ENCODE measurements at places on chromosomes 3 and 15.

DNA sequence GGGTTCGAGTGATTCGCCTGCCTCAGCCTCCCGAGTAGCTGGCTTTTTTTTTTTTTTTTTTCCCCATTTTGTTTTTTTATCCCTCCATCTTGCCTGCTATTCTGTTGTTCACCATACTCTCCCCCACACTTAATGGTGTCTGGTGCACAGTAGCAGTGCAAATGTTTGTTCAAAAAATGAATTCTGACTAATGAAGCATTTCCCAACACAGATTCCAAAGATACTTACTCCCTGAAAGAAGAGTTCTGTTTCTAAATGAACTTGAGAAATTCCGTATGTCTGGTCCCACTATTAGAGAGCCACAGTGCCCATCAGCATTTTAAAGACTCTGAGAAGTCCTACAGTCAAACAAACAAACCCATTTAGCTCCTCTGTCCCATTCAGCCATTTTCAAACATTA is 9.5 kb downstream of the EDEM1 start:
- DNase-seq, result no peak

- no peak for DNase-seq
Measured at GRCh38 chr3:177521305-177521704, 324.0 kb upstream of the TBL1XR1 start.

- no peak for DNase-seq
Measured at GRCh38 chr3:144235489-144235888, 263.9 kb downstream of the DIPK2A start.

GRCh38 chr3:157477441-157477840 is 25.8 kb downstream of the VEPH1 start:
- no peak for DNase-seq

GRCh38 chr3:20075197-20075596 is 35.0 kb downstream of the KAT2B start:
- DNase-seq, result no peak

DNA sequence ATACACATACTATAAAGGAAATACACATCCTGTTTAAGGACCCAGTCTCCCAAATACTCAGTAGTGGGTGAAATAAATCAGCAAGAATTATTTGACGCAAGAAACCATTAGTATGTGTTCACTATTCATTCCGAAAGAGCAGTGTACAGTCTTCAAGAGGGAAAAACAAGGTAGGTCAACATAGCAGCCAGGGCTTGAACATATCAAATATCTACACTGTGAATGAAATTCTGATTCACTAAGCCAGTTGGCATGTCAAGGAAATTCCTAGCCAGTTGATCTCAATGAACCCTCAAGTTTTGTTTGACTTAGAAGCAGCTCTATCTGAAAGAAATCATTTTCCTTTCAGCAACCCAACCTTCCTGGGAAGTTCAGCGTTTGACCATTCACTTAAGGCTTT is 99.0 kb downstream of the CNTN3 start:
- DNase-seq, result no peak

- no peak for DNase-seq
Measured at GRCh38 chr3:116579840-116580239, 129.7 kb upstream of the TUSC7 start.

DNA sequence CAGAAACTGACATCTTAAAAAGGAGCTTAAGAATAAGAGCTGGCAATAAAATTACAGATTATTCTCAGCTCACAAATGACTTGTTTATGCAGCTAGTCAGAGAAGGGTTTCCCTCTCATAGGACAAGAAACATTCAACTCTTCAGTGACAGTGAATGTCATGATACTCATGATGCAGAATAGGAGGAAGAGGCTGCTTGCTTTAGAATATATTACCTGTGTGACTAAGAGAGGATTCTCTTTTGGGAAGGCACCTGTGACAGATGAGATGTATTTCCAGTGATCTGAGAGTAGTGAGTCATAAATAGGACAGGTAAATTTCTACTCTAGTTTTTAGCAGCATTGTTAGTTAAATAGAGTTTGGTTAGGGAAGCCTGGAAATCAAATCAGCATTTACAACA is 39.9 kb downstream of the RASA2 start:
- DNase-seq, result no peak

DNA sequence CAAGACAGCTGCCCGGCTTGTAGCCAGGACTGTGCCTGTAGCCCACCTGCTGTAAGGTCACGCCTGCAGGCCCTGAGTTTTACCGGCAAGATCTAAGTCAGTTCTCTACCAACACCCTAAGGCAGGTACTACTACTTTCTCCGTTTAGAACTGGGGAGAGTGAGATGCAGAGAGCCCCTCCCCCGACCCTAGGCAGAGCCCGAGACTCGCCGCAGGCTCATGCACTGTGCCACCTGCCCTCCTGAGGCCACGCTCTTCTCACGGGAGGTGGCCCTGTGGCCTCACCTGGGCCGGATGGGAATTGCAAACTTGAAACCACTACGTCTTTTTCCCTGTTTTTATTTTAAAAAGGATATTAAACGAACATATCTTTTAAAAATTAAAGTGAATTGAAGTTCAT is 36.9 kb upstream of the PCSK6 start:
- no peak for DNase-seq

DNA sequence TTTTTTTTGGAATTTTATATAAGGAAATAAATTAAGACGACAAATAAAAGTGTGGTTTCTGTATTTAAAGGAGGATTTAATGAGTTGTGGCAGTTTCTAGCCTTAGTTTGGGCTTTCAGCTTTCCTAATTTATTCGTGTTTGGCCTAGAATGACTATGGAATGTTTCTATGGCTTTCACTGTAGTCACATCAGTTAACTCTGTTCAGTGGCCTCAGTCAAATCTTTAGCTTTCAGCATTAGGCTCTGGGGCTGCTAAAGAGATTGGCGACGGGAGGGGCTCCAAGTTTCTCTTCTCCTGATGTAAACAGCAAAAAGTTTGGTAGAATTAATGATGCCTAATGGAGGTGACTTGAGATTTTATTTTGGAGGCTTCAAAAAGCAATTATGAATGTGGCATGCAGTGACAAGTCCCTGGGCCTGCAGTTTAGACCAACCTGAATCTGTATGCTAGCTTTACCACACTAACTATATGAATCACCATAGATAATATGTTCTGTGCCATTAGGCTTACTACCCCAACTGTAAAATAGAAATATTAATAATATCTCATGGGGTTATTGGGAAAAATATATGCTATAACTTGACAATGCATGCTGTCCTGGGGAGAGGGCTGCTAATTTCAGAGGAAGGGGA is 47.1 kb upstream of the ADGRG7 start:
- no peak for DNase-seq
